ENCODE measurements at places on chromosomes 1 and 21.

DNA sequence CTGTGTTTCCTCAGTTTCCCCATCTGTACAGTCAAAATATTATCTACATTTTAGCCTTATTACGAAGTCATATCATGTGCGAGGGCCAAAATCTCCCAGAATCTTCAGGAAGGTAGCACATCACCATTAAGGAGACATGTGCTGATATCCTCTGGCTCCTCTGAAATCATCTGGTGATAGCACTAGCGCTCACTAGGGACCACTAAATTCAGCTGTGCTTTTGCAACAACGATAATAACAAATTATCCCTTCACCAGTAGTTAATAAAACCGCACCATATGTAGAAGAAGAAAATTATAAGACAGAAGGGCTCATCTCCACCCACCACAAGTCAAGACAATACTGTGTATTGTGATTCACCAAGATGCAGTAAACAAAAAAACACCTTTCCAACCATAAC is 53.3 kb downstream of the TIAM1 start:
- no peak for DNase-seq

- no peak for DNase-seq
These were observed 1.7 kb upstream of the ATP1A4 start for GRCh38 chr1:160149716-160150115.

- DNase-seq = no peak
These were observed 8.4 kb upstream of the NBPF11 start for GRCh38 chr1:148160343-148161052.

DNA sequence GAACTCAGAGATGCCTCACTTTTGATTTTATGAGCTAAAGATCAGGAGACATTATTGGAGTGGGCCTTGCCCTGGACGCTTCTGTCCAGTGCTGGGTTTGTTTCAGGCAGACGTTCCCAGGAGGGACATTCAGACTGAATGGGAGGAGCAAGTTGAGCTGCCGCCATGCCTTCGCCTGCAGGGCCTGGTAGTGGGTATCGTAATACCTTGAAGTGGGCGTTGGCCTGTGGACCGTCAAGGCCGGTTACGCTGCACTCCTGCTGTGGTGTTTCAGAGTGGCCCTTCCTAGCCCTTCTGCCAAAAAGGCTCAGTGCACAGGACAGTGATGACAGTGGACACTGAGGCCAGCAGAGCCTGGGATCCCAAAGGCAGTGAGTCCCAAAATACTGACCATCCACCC is 1.6 kb downstream of the FAM3B start:
- DNase-seq = no peak

DNA sequence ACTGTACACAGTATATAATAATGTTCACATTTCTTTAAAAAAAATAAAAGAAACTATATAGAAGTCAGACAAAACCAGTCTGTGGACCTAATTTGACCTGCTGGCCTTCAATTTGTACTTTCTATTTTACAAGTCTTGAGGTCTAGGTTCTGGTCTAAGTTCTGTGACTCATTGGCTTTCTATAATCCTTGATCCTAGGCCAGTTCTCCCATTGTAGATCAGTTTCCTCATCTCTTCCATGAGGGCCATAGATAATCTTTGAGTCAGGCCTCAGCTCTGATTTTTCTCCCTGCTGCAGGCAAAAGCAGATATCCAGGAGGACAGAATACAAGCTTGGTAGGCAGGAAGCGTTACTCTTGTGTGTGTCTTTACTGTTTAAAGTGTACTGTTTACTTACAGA is 603.7 kb upstream of the CAMK1G start:
- DNase-seq = no peak

DNA sequence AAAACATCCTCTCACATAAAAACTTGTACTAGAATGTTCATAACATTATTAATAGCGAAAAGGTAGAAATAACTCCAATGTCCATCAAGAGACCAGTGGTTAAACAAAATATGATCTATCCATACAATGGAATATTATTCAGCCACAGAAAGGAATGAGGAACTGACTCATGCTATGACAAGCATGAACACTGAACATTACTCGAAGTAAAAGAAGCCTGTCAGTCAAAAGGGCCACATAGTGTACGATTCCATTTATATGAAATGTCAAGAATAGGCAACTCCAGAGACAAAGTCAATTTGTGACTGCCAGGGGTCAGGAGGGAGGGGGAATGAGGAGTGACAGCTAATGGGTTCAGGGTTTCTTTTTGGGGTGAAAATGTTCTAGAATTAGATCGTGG is 2.3 kb downstream of the VPS26C start:
- DNase-seq = no peak

DNA sequence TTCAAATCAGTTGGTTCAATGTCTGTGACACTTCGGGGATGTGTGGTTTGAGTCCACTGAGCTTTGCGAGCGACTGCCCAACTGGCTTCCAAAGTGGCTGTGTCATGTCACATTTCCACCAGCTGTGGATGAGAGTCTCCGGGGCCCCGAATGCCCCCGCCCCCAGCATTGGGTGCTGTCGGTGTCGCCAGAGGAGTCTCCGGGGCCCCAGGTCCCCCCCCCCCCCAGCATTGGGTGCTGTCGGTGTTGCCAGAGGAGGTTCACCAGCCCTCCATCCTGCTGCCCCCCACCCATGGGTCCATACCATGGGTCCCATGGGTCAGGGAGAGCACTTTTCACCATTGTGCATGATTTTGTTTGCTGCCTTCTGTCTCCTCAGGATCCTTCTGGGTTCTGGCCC is 9.0 kb upstream of the SMYD3 start:
- DNase-seq = no peak

GRCh38 chr1:19632211-19632610 is 11.9 kb upstream of the NBL1 start:
- DNase-seq = no peak

GRCh38 chr1:150477320-150477719 is 9.9 kb upstream of the TARS2 start:
- no peak for DNase-seq

DNA sequence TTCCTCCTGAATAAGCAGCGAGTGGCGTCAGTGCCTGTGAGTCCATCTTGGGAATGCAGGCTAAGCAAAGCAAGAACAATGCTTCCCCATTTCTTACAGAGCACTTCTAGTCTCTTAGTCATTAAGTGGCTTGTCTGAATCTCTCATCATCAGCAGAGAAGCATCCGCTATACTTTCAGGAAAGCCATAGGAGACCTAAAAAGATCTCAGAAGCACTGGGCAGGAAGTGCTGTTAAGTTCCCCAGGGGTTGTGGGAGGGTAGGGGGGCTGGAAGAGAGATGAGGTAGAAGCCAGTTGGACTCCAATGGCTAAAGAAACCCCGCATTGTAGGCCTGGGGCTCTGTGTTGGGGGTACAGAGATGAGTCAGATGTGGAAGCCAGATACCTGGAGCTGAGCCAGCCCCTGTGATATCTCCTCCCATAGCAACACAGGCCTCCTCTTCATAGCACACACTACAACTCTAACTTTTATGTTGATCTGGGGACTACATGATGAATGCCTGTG is 44.9 kb downstream of the SYT6 start:
- no peak for DNase-seq

Data from stimulated activated CD4-positive, alpha-beta T cell treated with anti-CD3 and anti-CD28 coated beads, TNF-alpha, amount 100 ng/mL, for 24 hours (primary cell).